ENCODE measurements at places on chromosomes 1 and 21.

- DNase-seq, result no peak
Measured at GRCh38 chr1:157868654-157869053, 27.0 kb upstream of the CD5L start.

DNA sequence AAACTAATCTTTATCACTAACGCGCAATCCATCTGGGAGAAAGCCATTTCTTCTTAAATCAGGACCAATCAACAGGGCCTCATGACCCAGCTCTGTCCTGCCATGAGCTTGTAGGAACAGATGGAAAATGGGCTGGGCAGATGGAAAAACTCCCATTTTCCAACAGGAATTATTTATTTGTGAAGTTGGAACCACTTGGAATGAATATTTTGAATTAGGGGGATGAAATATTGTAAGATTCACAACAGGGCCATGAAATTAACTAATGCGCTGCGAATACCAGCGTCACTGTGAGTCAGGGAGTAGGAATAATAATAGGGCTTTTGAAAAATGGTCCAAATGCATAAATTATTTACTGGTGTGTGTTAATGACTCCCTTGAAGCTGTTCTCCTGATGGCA, 53.1 kb upstream of the CYP2J2 start:
- DNase-seq, result no peak

DNA sequence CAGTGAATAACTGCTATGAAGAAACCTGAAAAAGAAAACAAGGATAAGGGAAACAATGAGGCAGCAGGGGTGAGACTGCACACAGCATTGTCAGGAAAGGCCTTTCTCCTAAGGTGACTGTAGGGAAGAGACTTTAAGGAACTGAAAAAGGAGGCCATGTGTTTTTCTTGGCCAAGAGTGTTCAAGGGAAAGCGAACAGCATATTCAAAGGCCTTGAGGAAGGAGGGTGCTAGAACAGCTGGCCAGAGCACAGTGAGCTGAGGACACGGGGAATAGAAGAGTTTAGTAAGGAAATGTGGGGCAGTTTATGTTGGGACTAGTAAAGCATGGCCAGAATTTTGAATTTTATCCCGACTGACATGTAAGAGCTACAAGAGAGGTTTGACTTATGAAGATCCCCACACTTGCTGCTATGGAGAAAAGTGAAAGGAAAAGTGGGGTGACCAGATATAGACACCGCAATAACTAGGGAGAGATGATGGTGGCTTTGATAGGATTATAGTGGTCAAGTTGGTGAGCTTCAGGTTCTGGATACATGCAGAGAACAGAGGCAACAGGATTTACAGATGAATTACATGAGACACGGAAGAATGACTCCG, 1.4 kb downstream of the RWDD2B start:
- DNase-seq, result no peak

DNA sequence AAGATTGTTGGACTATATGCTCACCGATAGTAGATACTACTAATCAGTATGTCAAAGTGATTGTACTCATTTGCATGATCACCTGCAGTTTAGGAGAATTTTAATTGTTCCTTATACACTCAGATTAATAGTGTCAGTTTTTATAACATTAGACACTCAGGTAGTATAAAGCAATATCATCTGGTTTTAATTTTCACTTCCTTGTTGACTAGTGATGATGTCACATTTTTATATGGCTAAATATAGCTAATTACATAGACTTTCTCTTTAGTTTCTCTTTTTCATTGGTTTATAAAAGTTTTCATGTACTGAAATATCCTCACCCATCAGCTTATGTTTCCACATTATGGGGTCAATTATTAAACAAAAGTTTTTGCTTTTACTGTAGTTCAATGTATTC, 1332.4 kb upstream of the ADGRL2 start:
- DNase-seq, result no peak

GRCh38 chr1:6256645-6257044, 4.3 kb downstream of the GPR153 start:
- no peak for DNase-seq

DNA sequence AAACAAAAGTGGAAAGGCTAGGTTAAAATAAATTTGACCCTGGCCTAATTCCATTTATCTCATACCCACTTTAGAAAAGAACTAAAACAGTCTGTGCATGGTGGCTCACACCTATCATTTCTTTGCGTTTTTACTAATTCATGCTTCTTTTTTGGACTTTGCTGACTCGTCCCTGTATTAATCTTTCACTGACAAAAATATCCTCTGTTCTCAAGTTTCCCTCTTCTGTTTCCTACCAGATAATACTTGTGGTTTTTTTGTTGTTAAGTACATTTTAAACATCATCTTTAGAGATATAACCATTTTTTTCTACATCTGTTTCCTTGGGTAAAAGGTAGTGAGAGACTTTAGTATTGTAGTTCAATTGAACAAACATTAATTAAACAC, 11.5 kb downstream of the CNST start:
- no peak for DNase-seq

- no peak for DNase-seq
Measured at GRCh38 chr1:77303387-77303786, 21.6 kb downstream of the AK5 start.

DNA sequence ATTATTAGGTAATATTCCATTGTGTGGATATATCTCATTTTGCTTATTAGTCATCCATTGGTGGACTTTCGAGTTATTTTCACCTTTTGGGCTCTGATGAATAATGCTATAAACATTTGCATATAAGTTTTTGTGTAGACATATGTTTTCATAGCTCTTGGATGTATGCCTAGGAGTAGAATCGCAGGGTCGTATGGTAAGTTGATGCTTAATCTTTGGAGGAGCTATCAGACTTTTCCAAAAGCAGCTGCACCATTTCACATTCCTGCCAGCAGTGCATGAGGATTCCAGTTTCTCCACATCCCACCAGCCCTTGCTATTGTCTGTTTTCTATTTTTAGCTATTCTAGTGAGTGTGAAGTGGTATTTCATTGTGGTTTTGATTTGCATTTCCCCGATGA, 120.3 kb upstream of the TMEM51 start:
- DNase-seq, result no peak

GRCh38 chr1:77370161-77370560, 88.3 kb downstream of the AK5 start:
- DNase-seq, result no peak

- no peak for DNase-seq
Measured at GRCh38 chr1:219324629-219325367, 151.1 kb downstream of the LYPLAL1 start.

DNA sequence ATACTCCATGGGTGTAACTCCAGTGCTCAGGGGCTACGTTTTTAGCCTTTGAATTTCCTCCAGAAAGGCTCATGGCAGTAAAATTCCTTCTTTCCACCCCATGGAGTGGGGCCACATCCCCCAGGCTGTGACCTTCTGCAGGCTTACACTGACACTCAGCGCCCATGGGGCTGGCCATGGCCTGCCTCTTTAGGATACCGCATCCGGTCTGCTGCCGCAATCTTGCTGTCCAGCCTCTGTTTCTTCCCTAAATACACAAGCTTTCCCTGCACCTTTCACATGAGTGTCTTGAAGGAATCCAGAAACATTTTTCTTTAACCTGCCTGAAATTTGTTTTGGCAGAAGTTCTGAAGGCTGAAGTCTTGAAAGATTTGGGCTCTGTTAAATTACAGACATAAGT, 170.5 kb downstream of the NTMT2 start:
- DNase-seq, result no peak

DNA sequence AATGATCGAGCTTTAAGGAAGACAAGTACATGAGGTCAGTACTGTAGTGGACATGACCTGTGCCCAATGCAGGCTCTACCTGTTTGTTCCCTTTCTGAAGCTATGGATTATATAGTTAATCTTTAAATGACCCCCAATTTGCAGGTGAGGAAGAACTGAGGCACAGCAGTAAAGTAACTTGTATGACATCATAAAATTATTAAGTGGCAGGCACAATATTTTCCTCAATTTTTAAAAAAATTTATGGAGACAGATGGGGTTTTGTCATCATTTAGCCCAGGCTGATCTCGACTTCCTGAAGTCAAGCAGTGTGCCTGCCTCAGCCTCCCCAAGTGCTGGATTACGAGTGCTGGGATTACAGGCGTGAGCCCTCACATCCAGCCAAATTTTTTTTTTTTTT, 3.6 kb upstream of the GATAD2B start:
- no peak for DNase-seq

- DNase-seq, result no peak
Measured at GRCh38 chr1:116127848-116128540, 16.8 kb downstream of the MAB21L3 start.

GRCh38 chr1:110107867-110108469, 4.3 kb upstream of the UBL4B start:
- DNase-seq, result no peak

GRCh38 chr1:6498576-6499111, 7.2 kb upstream of the PLEKHG5 start:
- DNase-seq, result no peak

DNA sequence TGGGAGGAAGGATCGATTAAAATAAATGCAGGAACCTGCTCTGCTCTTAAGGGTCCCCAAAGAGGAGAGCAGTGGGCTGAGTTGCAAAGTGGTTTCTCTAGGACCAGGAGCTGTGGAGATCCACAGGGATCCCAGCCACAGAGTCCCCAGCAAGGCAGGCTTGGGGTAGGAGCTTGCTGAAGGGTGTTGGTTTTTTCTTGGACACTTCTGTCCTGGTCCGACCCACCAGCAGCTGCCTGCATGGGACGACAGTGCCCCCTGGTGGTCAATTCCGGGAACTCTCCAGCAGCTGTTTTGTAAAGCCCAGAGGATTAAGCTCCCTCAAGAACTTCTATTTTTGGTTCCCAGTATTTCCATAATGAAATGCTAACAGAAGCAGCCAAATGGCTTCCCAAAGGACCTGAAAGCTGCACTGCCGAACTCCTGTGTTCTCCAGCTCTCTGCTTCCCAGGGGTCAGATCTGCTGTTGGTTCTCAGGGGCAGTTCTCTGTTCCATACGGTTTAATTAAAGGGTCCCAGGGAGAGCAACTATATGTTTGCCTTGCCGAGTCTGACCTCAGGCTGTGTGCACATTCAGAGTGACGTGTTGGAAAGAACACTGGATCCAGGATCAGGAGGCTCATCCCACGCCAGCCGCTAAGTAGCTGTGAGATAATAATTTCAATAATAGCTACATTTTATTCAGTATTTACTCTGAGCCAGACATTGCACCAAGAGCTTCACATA, 23.2 kb downstream of the NENF start:
- DNase-seq, result peak; percentile 21

GRCh38 chr1:64163970-64164369, 39.5 kb upstream of the UBE2U start:
- DNase-seq, result no peak

DNA sequence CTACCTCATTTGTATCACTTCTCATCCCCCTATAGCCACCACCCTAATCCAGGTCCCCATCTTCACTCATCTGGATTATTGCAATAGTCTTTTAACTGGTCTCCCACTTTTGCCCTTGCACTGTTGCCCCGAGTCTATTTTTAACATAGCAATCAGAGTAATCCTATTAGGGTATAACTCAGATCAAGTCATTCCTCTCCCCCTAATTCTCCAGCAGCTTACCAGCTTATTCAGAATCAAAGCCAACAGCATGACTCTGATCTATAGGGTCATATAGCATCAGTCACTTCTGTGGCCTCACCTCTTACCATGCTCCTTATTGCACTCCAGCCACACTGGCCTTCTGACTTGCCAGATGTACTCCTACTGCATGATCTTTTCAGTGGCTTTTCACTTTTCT, 140.7 kb downstream of the PAPPA2 start:
- DNase-seq, result no peak

- DNase-seq, result no peak
Measured at GRCh38 chr1:44239961-44240371, 26.7 kb downstream of the DMAP1 start.

GRCh38 chr21:38772646-38773045, 33.1 kb upstream of the ETS2 start:
- DNase-seq, result no peak

DNA sequence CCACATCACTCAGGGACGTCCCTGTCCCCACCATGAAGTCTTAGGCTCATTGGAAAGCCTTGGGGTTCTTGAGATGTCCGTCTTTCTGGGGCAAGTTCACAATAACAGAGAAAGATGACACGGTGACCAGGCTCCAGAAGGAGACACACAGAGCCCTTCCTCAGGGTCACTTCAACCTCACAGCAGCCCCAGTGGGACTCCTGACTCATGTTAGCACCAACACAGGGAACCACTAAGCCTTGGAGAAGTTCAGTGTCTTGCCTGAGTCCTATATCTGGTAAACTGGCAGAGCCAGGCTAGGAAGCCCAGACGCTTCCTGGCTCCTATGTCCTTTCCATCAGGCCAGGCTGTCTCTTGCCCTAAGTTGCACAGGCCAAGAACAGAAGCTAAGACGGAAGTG, 199.1 kb downstream of the HIVEP3 start:
- DNase-seq, result no peak

DNA sequence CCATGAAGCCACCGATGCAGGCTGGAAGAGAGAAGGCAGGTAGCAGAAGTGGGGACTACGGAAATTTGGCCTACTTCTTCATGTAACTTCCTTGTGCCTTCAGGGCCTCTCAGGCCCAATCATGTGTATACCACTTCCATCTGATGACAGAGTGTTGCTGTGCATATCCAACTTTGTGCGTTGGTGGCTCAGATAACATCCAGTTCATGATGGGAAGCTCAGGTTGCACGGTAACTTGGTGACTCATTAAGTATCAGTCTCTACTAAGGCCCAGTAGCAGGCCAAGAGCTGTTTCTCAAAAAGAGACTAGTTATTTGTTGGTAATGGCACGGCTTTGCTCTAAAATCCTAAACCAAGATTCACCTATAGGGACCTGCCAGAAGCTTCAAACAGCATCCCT, 117.6 kb downstream of the LTN1 start:
- DNase-seq, result no peak

DNA sequence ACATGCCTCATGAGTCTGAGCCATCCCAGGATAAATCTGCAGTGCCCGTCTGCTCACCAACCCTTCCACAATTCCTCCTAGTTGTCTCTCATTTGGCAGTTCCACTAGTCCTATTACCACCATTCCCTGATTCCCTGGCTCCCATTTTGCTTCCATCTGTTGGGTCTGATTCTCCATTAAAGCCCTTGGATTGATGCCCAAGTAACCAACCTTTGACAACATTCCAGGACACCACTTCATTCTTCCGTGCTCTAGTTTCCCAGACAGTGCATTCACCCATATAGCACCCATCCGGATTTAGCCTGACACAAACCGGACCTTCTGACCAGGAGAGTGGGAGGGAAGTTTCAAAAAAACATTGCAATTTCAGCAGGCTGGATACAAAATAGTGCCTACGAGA, 189.4 kb upstream of the PALMD start:
- DNase-seq, result no peak

GRCh38 chr1:185058110-185058509, 12.8 kb downstream of the RNF2 start:
- DNase-seq, result no peak

- no peak for DNase-seq
Measured at GRCh38 chr1:11413986-11414391, 65.0 kb upstream of the DISP3 start.
